Activated CD4-positive, alpha-beta memory T cell treated with anti-CD3 and anti-CD28 coated beads for 36 hours (primary cell): ENCODE measurements at places on chromosomes 4 and X. TPM values are rescaled to one million over a fixed set of nuclear protein-coding genes. Genes with fewer than 3 reads are reported as not detected.

DNA sequence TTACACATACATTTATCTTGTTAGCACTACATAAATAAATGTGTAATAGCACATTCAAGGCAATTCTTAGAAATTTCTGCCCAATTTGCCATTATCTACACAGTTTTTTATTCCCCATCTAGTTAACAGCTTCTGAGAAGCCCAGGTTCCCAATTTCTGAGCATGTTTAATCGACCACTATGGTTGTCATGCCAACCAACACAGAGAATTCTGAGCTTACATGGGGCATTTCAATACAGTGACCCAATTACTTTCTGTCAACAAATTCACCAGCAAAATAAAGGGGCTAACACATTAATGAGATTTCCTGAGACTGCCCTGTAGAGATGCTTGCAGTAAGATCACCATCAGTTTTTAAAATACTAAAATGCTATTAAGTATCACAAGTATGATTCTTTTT, 22.0 kb downstream of the GPM6A start:
- no peaks in the 10 kb centered on the region for H3K4me1 ChIP-seq
- H3K27ac ChIP-seq = no peak overlapping the region
- H3K27me3 ChIP-seq = no peaks in the 10 kb centered on the region
- no peak overlapping the region for H3K4me3 ChIP-seq
- no peak for DNase-seq

DNA sequence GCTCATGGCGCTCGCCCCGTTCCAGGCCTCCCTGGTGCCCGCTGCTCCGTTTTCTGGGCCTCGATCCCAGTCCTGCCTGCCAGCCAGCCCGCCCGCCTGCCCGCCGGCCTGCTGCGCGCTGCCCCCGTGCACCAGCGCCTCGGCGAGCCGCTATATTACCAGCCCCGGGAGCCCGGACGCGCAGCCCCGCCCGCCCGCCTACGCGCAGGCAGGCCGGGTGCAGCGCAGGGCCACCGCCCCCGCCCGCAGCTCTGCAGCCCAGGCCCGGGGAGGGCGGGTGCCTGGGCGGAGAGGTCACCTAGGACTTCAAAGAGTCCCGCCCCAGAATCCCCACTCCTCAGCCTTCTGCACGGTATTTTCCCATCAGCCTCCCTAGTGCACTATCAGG, at the start of gene MAOB:
TSS of gene MAOB (minus strand) at position 157 of the 388 bp plus-strand sequence. CDS start at position 6, 151 bp downstream.
- H3K4me1 ChIP-seq = peaks cover 2% of the 10 kb centered on the region
- no peak within 1 kb of the TSS for H3K27ac ChIP-seq
- no peaks in the 10 kb centered on the region for H3K36me3 ChIP-seq
- DNase-seq = peak; percentile 38

- peak; percentile 82 for DNase-seq
- H3K27me3 ChIP-seq = no peaks in the 10 kb centered on the region
- H3K27ac ChIP-seq = peak overlapping the region; percentile 100
- H3K36me3 ChIP-seq = peaks cover 20% of the 10 kb centered on the region
- peaks cover 9% of the 10 kb centered on the region for H3K4me1 ChIP-seq
- H3K4me3 ChIP-seq = peak overlapping the region; percentile 98
Observed at GRCh38 chrX:71282514-71283402, 677 bp upstream of the NONO start.

DNA sequence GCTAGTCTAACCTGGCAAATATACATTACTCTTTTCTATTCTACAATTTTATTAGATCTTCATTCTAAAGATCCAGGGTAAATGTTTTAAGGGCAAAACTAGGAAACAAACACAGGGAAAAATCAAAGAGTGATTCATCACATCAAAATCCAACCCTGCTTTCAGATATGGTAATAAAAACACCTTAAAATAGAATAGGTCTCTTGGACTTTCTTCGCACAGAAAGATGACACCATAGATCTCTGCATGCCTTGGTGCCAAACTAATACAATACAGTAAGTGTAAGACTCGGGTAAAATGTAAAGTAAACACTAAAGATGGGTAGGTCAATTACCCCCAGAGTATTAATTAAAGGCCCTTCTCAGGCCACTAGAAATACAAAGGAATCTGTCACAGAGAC, 34.2 kb downstream of the LDB2 start:
- H3K4me3 ChIP-seq = no peak overlapping the region
- no peak for DNase-seq
- H3K4me1 ChIP-seq = no peaks in the 10 kb centered on the region
- no peaks in the 10 kb centered on the region for H3K27me3 ChIP-seq
- H3K27ac ChIP-seq = no peak overlapping the region

- H3K4me3 ChIP-seq = no peak overlapping the region
- no peak overlapping the region for H3K27ac ChIP-seq
- no peaks in the 10 kb centered on the region for H3K4me1 ChIP-seq
- no peaks in the 10 kb centered on the region for H3K27me3 ChIP-seq
- no peak for DNase-seq
- H3K36me3 ChIP-seq = no peaks in the 10 kb centered on the region
Observed at GRCh38 chr4:174023641-174024040, 259.8 kb downstream of the FBXO8 start.

DNA sequence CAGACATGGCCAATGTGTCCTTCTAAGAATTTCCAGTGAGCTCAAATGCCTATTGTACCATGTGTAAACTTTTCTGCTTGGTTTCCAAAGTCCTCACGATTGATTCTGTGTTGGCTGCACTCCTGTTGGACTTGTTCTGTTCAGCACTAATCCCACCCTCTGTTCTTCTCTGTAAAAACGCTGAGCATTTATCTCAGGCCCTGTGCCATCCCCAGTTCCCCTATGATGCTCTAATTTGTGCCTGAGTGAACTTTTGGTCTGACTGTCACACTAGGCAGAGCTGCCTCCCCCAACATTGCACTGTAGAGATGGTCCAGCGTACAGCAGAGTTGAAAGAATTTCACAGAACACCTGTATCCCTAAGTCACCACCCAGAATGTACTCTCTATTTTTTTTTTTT, 76.1 kb upstream of the STS start:
- no peaks in the 10 kb centered on the region for H3K27me3 ChIP-seq
- DNase-seq = no peak
- peaks cover 24% of the 10 kb centered on the region for H3K4me1 ChIP-seq
- peaks cover 9% of the 10 kb centered on the region for H3K36me3 ChIP-seq
- H3K4me3 ChIP-seq = no peak overlapping the region

GRCh38 chr4:57110640-57111511, 691 bp upstream of the IGFBP7 start:
- H3K4me3 ChIP-seq = peak overlapping the region; percentile 61
- H3K4me1 ChIP-seq = peaks cover 8% of the 10 kb centered on the region
- H3K27me3 ChIP-seq = peaks cover 61% of the 10 kb centered on the region
- peak; percentile 10 for DNase-seq
- H3K27ac ChIP-seq = no peak overlapping the region

DNA sequence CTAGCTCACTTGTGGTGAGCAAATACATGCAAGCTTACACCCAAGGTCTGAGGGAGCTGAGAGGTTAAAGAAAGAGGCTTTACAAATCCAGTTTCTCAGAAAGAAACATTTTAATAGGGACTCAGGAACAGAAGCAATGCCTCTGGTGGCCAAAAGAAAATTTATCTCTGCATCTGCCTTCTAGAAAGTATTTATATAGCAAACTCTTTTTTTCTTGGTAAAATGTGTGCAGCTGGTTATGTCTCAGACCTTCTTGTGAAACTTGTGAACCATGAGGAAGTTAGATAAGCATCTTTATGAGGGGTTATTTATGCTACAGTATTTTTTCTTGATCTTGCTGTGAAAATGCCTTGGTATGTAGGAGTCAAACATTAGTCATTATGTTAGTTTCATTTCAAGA, 48.5 kb upstream of the CYSLTR1 start:
- DNase-seq = no peak
- H3K36me3 ChIP-seq = peaks cover 4% of the 10 kb centered on the region
- peaks cover 21% of the 10 kb centered on the region for H3K4me1 ChIP-seq
- peak overlapping the region; percentile 23 for H3K27ac ChIP-seq
- H3K4me3 ChIP-seq = no peak overlapping the region
- no peaks in the 10 kb centered on the region for H3K27me3 ChIP-seq

DNA sequence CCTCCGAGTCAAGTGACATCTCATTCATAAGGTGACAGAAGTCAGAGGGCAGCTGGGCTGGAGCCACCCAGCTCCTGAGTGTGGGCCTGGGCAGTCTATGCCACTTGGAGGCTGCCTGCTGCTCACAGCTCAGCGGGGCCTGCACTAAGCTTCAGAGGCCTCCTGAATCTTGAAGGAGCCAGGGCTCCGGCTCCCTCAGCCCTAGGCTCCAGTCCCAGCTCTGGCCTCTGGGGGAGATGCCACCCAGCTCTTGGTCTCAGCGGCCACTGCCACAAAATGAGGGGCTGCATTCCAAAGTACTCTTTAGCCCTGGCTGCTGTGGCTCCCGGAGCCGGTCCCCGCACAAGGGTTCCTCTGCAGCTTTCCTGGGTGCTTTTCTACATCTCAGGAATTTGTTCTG, 32.7 kb upstream of the PSAPL1 start:
- H3K4me1 ChIP-seq = no peaks in the 10 kb centered on the region
- no peak overlapping the region for H3K4me3 ChIP-seq
- DNase-seq = no peak
- no peak overlapping the region for H3K27ac ChIP-seq
- no peaks in the 10 kb centered on the region for H3K36me3 ChIP-seq
- peaks cover 11% of the 10 kb centered on the region for H3K27me3 ChIP-seq

DNA sequence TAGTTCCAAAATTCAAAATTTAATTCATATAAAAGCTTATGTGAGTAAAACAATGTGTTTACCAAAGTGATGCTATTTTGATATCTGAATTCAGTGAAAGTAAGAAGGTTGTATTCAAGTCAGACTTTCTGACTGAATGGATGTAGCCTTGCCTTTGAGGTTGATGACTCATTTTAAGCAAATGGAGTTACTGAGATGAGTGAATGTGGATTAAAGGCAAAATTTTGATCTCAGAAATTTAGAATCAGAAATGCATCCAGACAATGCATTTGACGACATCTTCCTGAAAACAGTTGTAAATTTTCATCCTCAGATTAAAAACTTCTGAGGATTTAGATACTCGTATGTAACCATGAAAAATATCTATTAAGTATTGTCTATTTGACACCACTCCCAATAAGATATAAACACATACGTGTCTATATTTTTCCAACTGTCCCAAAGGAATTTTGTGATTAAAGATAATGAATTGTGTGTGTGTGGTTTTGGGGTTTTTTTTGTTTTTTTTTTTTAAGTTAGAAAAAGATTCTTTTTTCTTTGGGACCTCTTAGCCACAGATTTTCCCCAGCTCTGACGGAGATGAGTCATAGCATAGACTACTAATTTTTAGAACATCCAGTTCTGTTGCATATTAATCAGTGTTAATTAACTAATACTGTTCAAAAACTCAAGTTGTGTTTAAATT, 34.4 kb downstream of the NFKB1 start:
- no peak overlapping the region for H3K27ac ChIP-seq
- no peaks in the 10 kb centered on the region for H3K27me3 ChIP-seq
- H3K4me1 ChIP-seq = peaks cover 53% of the 10 kb centered on the region
- no peak for DNase-seq
- no peak overlapping the region for H3K4me3 ChIP-seq
- H3K36me3 ChIP-seq = peaks cover 42% of the 10 kb centered on the region

DNA sequence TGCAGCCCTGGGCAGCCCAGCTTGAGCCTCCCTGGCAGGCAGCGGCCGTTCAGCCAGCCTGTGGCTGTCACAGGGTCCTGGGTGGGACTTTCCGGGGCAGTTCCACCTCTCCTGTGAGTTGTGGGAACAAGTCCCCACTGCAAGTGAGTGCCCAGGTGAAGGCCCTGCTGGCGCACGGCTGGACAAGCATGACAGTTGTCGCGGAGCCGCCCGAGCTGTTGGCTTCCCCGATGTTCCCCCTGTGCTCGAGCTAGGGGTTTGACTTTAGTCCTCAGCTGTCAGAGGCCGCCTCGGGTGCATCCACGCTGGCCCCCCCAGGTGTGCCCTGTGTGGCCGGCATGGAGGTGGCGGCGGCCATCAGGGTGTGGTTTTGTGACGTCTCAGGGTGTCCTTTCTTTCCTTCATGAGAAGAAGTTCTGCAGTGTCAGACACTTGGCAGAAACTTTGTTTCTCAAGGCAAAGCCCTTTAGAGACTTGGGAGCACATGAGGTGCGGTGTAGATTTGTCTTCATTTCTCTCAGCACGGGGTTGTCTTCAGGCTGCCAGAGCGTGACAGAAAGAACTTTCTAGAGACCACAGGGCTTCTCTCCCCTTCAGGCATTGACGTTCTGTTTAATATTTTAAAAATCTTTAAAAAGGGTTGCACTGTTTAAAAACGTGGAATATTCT, 69.4 kb upstream of the HGFAC start:
- no peak overlapping the region for H3K27ac ChIP-seq
- H3K4me3 ChIP-seq = no peak overlapping the region
- H3K36me3 ChIP-seq = no peaks in the 10 kb centered on the region
- H3K4me1 ChIP-seq = peaks cover 31% of the 10 kb centered on the region
- H3K27me3 ChIP-seq = peaks cover 12% of the 10 kb centered on the region

DNA sequence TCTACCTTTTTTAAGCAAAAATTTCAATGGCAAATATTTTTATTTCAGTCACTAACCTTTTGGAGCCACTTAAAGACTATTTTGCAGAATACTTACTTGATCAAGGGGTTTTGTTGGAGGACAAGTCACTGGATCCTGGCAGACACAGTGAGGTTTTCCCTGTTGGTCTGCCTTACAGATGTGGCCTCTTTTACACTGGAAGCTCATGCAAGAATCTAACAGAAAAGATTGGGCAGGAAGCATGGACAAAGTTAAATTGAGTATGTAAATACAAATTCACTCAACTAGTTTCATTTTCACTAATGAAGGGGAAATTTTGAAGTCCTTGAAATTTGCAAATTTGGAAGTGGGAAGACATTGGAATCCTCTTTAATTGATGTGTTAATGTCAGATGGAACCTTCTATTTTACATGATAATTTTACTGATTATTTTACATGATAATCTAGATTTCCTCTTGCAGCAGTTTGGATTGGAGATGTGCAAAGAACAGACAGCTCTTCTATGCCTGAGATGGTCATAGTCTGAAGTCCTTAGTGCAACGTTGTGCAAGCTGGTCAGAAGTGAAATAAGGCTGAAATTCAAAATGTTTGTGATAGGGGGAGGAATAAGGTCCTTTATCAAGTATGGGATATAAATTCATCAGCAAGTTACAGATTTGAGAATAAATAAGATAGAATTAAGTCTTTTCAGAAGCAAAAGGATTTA, 38.4 kb downstream of the SPARCL1 start:
- H3K27ac ChIP-seq = no peak overlapping the region
- peaks cover 2% of the 10 kb centered on the region for H3K4me1 ChIP-seq
- H3K4me3 ChIP-seq = no peak overlapping the region
- DNase-seq = no peak

DNA sequence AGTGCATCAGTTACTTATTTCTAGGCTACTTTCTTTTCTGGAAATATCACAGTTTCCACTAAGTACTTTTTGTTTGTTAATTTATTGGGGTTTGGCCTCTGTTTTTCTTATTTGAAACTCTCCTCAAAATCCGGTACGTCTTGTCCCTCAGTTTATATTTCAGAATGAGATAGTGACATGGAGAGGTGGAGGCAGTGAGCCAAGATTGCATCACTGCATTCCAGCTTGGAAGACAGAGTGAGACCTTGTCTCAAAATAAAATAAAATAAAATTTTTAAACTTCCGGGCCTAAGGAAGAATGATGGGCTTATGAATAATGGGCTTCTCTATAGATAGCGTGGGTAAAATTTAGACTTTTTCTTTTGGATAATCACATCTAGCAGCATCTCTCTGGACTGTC, 567.8 kb downstream of the TRIML1 start:
- no peaks in the 10 kb centered on the region for H3K4me1 ChIP-seq
- H3K36me3 ChIP-seq = no peaks in the 10 kb centered on the region
- no peaks in the 10 kb centered on the region for H3K27me3 ChIP-seq
- H3K4me3 ChIP-seq = no peak overlapping the region

Gene POLN
- total RNA-seq = 2.7 TPM

Gene NMU
- total RNA-seq = 0.63 TPM

Gene HTN1
- total RNA-seq = not detected

Gene CYBB
- total RNA-seq = not detected

Gene ITGB1BP2
- total RNA-seq = 5.6 TPM

Gene CENPI
- 22.3 TPM for total RNA-seq

Gene CLDN22
- total RNA-seq = not detected

Gene EMCN
- total RNA-seq = not detected

Gene SUPT20HL1
- total RNA-seq = not detected

Gene MBNL3
- total RNA-seq = 13.7 TPM

Gene SPATA4
- not detected for total RNA-seq
